ENCODE measurements at places on chromosomes 11 and 22.

GRCh38 chr11:119880143-119880542 lies 151.1 kb upstream of the NECTIN1 start:
- no peak for DNase-seq

DNA sequence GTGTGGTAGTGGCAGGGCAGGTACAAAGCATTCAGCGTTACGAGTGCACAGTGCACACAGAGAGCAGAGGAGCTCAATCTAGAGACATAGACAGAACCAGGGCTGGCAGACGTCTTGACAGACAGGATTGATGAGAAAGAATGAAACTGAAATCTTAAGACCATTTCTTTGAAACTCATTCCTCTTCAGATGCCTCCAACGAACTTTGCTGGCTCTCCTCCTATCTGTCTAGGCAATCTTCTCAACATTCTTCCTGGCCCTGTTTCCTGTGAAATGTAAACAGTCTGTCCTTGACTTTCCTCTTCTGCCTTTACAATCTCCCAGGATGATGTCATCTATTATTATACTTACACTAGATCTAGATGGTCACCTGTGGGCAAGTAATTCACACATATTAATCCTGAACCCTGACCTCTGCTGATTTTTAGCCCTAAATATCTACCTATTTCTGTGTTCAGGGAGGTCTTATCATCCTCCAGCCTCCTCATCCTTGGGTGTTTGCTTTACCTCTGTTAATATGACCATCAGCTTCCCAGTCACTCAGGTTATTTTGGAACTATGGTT lies 119.5 kb downstream of the ENTHD1 start:
- DNase-seq: no peak

DNA sequence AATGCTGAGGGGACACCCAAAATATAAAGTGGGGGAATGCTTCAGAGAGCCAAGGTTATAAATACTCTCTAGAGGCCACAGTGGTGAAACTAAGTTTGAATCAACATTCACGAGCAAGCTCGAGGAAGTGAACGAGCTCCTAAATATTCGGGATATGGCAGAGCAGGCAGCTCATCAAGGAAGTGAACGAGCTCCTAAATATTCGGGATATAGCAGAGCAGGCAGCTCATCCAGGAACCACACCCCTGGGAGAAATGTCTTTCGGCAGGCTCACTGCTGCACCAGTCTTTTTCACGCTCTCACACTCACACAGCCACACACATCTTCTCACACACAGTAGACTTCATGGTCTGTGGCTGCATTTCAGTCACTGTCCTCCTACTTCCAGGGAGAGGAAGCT lies 787.5 kb downstream of the OPCML start:
- DNase-seq: no peak

DNA sequence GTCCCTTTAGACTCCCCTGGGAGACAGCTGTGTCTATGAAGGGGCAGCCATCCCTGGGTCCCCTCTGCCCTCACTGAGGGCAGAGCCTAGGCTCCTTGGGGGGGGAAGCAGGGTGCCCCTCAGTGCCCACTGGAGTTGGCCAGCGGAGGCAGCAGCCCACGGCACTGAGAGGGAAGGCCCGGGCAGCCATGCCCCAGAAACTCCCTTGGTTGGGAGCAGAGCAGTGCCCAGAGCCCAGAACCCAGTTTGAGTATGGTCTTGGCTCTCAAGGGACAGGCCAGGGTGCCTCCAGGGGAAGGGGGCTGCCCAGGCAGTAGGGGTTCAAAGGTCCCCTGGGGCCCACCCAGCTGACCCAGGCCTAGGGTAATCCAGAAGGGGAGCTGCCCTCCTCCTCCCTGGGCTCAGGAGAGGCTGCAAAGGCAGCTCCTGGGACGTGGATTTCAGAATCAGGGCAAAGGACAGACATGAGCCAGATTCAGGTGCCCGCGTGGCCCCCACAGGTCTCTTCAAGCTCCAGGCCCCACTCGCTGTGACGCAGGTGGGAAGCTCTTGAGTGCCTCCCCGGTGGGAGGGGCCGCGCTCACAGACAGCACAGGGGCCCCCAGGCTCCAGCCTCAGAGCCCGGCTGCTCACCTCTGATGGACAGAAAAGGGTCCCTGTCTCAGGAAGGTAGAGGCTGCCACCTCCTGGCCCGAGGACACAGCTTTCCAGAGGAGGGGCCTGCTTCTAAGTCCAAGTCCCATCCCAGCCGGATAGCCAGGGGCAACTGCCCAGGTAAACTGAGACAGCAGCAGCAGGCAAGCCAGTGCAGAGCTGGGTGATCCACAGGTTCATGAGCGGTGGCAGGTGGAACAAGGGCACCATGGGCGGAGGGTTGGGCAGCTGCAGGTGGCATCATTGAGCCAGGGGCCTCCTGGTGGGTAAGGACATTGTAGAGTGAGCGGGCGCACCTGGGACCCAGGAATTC lies 2.6 kb downstream of the C11orf21 start:
- DNase-seq: peak; percentile 61

DNA sequence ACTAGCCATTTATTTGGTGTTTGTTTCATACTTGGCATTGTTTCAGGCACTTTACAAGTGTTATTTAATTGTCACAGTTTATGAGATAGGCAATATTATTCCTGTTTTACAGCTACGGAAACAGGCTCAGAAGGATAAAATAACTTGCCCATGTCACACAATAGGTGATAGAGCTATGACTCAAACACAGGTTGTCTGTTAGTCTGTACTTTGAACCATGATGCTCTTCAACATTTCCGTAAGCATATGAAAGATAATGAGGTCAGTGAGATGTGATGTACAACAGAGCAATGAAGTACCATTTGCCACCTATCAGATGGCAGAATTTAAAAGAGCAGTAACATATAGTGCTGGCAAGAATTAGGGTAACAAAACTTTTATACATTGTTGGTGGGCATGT lies 15.3 kb downstream of the TUG1 start:
- no peak for DNase-seq

Measured in sciatic nerve (tissue), 2 donors.